Activated naive CD4-positive, alpha-beta T cell treated with anti-CD3 and anti-CD28 coated beads, Interleukin-2, amount 50 U/mL, for 72 hours (primary cell): ENCODE measurements at places on chromosomes 3 and 15. TPM values are rescaled to one million over a fixed set of nuclear protein-coding genes. Genes with fewer than 3 reads are reported as not detected.

DNA sequence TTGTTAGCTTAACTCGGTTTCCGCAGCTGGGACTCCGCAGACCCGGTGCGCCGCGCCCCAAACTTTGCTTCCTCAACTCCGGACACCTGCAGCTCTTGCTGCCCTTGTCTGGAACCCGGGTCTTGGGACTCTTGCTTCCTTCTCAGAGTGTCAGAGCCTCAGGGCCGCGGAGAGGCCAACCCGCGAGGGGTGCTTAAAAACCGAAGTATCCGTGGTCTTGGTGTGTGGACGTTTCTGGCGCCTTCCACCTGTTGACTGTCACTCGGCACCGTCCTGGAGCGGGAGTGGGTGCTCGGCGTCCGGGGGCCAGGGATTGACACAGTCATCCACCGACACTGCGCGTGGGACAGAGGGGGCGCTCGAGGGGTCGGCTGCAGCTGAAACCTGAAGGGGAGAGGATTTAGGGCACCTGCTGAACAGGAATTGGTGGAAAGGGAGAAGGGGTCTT is 386 bp downstream of the SQOR start:
- peak; percentile 70 for DNase-seq

GRCh38 chr3:69941037-69941436 is 58.5 kb upstream of the SAMMSON start:
- DNase-seq: no peak

- DNase-seq: no peak
Observed at GRCh38 chr3:53845881-53846133, 412 bp downstream of the CHDH start.

CACNA2D2 gene
- total RNA-seq: 2.4 TPM

- no peak for DNase-seq
Observed at GRCh38 chr3:47646362-47646761, 67.7 kb upstream of the CSPG5 start.

DNA sequence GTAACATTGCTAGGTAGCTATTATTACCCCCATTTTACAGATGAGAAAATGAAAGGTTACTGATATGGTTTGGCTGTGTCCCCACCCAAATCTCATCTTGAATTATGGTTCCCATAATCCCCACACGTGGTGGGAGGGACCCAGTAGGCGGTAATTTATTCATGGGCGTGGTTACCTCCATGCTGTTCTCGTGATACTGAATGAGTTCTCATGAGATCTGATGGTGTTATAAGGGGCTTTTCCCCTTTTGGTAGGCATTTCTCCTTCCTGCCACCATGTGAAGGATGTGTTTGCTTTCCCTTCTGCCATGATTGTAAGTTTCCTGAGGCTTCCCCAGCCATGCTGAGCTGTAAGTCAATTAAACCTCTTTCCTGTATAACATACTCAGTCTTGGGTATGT is 252.1 kb downstream of the OPA1 start:
- DNase-seq: no peak

GRCh38 chr3:145903472-145904013 is 257.4 kb downstream of the PLOD2 start:
- DNase-seq: no peak

DNA sequence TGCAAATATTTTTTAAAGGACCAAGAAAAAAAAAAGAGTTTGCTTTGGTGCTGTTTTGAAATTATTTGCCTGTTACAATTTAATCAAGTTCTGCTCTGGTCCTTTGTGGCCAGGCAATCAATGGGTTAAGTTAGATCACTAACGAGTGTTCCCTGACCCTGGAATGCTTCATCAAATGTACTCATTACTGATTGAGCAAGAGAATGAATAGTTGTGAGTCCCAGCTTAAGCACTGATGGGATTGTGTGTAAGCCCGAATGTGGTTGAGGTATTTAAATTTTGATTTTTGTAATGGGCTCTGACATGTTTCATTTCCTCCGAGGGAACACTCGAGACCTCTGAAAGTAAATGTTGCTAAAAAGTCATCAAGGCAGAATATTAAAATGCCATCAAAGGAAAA is 699.1 kb downstream of the MCTP2 start:
- no peak for DNase-seq

CCR8 gene
- total RNA-seq: 0.36 TPM

DNA sequence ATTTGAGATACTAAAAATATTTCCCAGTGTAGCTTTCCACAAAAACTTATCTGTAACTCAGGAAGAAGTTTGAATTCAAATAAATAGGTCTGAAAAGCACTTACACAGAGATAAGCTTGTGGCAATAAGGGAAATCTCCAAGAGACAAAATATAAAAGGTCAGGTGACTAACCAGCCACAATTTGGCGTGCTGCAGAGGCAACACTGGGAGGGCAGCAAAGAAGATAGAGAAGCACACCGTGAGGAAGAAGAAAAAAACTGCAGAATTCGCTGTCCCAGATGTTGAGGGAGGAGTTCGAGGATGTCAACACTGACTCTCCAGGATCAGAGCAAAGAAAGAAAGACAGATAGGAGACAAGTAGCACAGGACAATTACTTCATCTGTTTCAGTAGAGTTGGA is 204.4 kb downstream of the FMN1 start:
- no peak for DNase-seq

GRCh38 chr15:70854666-70854976 is 664 bp upstream of the LARP6 start:
- DNase-seq: no peak

DNA sequence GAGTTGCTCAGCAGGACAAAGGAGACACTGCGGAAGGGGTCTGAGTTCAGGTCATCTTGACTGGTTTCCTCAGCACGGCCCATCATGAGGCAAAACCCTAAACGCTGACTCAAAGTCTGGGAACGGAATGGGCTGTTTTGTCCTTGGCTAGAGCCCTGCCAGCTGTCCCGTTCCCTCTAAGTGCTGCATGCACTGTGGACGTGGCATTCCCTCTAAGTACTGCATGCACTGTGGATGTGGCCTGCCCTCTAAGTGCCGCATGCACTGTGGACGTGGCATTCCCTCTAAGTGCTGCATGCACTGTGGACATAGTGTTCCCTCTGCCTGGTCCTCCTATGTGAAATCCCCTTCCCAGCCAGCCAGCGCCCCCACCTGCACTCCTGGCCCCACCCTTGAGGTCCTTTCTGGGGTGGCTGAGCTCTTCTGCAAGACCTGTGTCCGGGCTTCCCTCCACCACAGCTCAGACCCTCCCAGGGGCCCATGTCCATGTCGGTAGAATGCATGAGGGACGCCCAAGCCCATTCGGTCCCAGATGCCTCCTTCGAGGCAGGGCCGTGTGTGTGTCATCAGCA is 36.7 kb downstream of the TM2D3 start:
- DNase-seq: no peak

GRCh38 chr15:67944010-67944641 is 104.3 kb upstream of the RNU6-1 start:
- no peak for DNase-seq

- no peak for DNase-seq
Observed at GRCh38 chr15:63288778-63289378, 11.5 kb downstream of the APH1B start.

GPR87 gene
- 1.3 TPM for total RNA-seq

- no peak for DNase-seq
Observed at GRCh38 chr3:65251375-65251774, 563.6 kb upstream of the ADAMTS9 start.

DNA sequence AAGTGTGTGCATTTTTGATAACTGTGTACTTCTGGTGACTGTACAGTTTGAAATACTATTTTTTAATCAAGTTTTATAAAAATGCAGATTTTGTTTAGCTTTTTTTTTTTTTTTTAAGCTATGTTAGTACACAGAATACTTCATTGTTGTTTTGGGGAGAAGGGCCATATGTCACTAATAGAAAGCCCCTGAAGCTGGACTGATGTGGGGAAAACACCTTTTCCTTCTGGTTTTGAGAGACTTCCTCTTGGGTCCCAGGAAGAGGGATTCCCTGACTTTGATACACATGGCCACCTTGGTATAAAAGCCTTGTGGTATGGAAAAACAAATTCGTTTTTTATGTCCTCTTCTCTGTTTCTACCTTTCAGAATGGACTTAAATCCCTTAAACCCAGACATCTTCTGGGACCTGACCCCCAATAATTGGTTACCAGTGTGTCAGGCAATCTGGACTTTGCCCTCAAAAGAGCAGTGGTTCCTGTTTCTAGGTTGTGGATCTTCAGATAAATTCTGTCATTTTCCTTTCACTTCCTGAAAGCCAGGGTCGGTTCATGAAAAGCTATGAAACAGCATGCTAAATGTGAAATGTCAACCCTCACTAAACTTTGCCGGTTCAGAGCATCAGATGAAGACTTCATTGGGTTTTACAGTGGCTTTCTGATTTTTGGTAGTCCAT is 31.1 kb upstream of the BLOC1S6 start:
- DNase-seq: no peak

GRCh38 chr3:146750196-146750595 is 145.1 kb upstream of the PLSCR5 start:
- DNase-seq: no peak

DNA sequence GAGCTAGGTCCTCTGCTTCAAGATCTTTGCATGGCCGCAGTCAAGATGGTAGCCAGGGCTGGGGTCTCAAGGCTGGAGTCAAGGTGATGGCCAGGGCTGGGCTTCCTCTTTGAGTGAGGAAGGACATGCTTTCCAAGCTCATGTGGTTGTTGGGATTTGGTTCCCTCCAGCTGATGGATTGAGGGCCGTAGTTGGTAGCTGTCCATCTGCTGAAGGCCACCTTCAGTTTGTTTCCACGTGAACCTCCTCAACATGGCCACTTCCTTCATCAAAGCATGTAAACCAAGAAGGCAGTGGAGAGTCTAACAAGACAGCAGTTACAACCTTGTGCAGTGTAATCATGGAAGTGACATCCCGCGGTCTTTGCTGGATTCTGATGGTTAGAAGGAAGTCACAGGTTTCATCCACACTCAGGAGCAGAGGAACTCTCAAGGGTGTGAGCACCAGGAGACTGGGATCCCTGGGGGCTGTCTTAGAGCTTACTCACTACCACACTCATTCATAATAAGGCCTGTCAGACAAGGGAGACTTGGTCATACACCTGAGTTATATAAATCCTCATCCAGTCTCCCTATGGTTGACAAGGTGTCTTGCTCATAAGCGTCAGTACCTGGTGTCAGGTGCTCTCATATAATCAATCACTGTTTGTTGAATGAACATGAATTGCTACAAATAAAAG is 42.1 kb downstream of the ABHD5 start:
- no peak for DNase-seq

- no peak for DNase-seq
Observed at GRCh38 chr15:50979041-50979440, 70.6 kb downstream of the AP4E1 start.

SLC28A2 gene
- not detected for total RNA-seq

- no peak for DNase-seq
Observed at GRCh38 chr3:39146083-39146501, 7.3 kb downstream of the CSRNP1 start.

GANC gene
- total RNA-seq: 32.4 TPM

GRCh38 chr3:153233986-153234385 is 72.0 kb downstream of the RAP2B start:
- no peak for DNase-seq

GRCh38 chr3:149646181-149646766 is 11.6 kb downstream of the WWTR1 start:
- no peak for DNase-seq

DNA sequence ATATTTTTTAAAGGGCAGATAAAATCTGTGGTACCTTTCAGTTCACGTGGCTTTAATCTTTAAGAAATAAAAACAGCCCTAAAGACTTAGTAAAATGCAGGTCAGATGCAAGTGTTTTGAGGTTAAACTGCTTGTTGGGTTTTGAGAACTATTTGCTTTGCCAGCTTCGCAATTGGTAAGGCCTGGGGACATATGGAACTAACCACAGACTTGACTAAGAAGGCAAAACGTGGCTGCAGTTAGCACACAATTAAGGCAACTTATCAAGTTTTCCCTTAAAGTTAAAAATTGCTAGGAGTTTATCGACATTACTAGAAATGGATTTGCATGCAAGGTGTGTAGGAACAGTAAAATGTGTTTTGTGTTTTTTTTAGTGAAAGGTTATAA is 206.9 kb downstream of the ZNF385D start:
- no peak for DNase-seq

LRRC2 gene
- not detected for total RNA-seq

AMT gene
- 3.1 TPM for total RNA-seq

ILDR1 gene
- not detected for total RNA-seq

COL7A1 gene
- 3.2 TPM for total RNA-seq

DNA sequence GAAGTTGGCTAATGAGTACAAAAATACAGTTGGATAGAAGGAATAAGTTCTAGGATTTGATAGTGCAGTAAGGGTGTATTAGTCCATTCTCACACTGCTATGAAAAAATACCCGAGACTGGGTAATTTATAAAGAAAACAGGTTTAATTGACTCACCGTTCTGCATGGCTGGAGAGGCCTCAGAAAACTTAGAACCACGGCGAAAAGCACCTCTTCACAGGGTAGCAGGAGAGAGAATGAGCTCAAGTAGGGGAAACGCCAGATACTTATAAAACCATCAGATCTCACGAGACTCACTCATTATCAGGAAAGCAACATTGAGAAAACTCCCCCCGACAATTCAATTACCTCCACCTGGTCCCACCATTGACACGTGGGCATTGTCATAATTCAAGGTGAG is 483.3 kb downstream of the TUSC7 start:
- DNase-seq: no peak

DNA sequence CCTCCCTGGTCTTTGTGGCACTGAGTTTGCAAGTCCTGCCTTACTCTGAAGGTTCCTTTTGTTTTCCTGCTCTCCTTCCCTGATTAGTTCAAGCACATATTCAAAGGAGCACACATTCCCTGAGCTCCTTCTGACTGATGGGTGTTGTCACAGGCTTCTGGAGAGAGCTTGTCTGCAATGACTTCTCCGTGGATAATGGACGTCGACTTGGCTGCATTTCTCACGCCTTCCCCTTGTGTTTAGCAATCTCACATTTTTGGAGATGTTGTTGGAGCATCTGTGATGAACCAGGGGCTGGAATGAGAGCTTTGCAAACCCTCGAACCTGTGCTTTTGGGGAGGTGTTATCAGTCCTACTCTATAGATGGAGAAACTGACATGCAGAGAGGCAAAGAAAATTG is 375.4 kb upstream of the PROK2 start:
- DNase-seq: no peak

- DNase-seq: no peak
Observed at GRCh38 chr3:175485436-175485835, 626.3 kb downstream of the NAALADL2 start.

DNA sequence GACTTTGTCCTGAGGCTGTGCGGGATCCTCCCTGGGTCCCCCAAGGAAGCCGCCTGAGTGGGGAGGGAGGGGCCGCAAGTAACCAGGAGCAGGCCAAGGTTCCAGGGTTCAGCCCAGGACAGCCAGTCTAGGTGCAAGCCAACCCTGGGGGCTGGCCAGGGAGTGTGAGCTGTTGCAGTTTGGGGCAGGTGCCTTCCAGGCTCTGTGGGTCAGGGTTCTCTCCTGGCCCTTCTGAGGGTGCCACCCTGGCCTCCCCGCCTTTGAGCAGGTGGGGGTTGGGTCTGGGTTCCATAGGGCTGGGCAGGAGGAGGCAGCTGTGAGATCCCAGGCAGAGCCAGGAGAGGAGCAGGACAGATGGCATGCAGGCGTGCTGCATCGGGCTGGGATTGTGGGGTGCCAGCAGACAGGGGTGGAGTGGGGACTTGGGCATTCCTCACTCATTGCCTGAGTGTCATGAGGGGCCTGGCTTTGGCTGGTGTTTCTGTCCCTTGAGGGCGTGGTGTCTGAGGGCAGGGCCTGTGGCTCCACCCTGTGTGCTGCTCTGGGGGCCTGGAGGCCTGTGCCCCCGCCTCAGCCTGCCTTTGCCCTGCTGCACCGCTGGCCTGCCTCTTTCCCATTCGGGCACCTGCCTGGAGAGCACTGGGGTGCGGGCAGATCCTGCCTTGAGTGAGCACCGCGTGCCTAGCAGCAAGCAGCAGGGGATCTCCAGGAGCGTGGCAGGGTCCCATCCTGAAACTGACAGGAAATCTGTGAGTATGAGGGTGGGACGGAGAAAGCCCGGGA is 18.4 kb downstream of the KLF13 start:
- no peak for DNase-seq

- no peak for DNase-seq
Observed at GRCh38 chr3:180612364-180612763, 10.4 kb downstream of the TTC14 start.
